ENCODE measurements at places on chromosomes 3 and 15.
A peak's percentile ranks its signal among the peaks of the same experiment; 100 is the strongest.

DNA sequence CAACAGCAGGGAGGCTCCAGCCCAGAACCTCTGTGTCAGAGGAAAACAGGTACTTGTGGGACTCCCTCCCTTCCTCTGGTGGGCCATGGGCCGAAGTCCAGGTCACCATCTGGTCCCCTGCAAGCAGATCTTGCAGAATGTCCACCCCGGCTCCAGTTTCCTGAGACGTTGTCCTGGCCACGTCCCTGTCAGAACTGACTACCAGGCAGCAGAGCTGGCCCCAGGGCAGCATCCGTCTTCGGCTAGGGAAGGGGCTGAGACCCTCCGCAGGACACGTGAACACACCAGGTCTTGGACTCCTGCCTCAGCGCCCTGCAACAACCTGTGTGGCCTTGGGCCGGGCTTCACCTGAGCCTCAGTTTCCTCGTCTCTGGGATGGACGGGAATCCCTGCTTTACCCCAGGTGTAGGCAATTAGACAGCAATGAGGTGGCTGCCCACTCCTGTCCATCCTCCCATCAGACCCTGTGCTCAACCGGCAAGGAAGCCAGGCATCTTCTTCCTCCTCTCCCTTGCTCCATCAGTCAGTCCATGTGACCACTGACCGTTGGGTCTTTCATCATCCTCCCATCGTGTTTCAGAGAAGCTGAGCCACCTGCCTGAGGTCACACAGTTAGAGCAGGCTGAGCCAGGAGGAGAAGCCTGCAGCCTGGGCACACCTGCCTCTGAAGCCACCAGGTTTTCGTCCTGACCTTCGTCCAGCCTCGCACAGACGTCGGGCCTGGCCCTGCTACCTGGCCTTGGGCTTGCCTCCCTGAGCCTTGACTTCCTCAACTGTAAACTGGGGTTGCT lies 8.9 kb upstream of the PRKCD start:
- no peak for DNase-seq

DNA sequence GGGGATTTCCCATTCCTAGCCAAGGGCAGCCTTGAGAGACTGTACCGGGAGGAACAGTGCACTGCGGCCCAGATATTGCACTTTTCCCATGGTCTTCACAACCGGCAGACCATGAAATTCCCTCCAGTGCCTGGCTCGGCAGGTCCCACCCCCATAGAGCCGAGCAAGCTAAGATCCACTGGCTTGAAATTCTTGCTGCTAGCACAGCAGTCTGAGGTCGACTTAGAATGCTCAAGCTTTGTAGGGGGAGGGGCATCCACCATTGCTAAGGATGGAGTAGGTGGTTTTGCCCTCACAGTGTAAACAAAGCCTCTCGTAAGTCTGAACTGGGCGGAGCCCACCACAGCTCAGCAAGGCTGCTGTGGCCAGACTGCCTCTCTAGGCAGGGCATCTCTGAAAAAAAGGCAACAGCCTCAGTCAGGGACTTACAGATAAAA lies 156.3 kb downstream of the FRMD5 start:
- DNase-seq = no peak

- no peak for DNase-seq
Measured at GRCh38 chr3:115359536-115359935, 212.4 kb upstream of the ZBTB20 start.

- DNase-seq = no peak
Measured at GRCh38 chr15:23447107-23447500, at the start of gene GOLGA6L2. Gene GOLGA6L2, minus strand, starts transcription at chr15:23447243. Its CDS starts 62 bp downstream, at chr15:23447181.

DNA sequence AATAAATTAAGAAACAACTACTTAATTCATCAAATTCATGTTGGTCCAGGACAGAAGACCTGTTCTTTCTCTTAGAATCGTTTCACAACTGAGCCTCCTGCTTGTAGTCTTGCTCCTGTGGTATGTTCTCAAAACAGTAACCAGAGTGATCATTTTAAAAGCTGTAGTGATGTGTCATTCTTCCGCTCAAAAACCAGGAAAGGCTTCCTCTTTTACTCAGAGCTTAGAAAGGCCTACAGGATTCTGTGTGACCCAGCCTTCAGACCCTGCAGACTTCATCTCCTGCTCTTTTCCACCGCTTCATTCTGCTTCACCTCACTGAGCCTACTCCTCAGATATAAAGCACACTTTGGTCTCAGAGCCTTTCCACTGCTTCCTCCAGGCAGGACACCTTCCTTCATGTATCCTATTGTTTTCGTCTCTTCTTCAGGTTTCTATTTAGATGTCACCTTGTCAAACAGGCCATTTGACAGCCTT lies 22.7 kb downstream of the ST6GAL1 start:
- no peak for DNase-seq

GRCh38 chr3:139328356-139328755 lies 15.5 kb upstream of the MRPS22 start:
- DNase-seq = no peak

- DNase-seq = peak; percentile 69
Measured at GRCh38 chr15:31338879-31339557, 12.4 kb downstream of the KLF13 start.

GRCh38 chr15:57391537-57391936 lies 15.2 kb downstream of the CGNL1 start:
- no peak for DNase-seq

DNA sequence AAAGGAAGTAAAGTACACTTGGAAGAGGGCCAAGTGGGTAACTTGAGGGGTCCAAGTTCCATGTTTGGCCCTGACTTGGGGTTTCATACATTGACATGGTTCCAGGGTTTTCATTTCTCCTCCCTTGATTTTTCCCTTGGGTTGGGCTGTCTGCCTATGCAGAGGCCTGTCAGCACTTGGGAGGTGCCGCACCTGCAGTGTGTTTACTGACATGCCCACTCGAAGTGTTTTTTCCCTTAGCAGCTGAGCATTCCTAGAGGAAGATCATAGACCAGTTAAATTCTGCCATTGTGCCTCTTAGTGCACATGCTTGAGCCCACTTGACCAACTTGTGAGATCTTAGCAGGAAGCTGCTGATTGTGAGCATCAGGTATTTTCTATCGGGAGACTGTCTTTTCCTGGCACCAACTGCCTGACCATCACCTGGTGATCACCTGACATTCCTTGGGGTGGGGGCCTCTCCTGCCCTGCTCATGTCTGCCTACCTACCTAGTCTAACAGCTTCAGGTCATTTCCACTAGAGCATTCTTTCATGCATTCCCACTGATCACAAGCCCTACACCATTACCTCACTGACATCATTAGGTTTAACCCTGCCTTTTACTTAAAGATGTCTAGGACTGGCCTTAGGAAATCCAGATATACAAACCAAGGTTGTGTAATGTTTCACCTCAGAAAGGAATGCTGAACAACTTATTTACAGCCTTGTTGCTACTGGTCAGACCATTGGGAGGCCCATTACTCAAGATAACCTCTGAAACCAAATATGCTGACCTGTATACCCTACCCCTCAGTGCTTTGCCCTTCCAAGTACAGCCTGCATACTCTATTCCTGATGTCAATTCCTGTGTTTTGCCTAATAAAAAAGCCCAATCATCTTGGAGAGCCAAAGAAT lies 68.3 kb downstream of the CD47 start:
- no peak for DNase-seq

DNA sequence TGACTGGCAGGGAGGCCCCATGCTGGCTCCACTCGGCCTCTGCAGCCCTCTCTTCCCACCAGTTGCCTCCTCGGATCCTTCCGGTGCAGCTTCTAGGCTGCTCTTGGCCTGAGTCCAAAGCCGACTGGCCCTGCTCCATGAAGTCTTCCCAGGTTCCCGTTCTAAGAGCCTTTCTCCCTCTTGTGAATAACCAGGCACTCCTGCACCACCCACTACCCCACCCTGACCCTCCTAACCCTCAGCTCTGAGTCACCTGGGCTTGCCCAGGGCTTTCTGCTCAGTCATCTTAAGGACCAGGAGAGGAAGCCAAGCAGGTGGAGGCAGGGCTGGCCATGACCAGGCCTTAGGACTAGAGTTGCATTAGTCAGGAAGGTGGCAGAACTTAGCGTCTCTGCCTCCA lies 28.1 kb upstream of the CNBP start:
- no peak for DNase-seq

GRCh38 chr15:99042892-99043291 lies 35.3 kb upstream of the PGPEP1L start:
- no peak for DNase-seq

- no peak for DNase-seq
Measured at GRCh38 chr3:160129459-160130061, 95.7 kb upstream of the C3orf80 start.

GRCh38 chr3:11367143-11367693 lies 95.0 kb downstream of the ATG7 start:
- no peak for DNase-seq

DNA sequence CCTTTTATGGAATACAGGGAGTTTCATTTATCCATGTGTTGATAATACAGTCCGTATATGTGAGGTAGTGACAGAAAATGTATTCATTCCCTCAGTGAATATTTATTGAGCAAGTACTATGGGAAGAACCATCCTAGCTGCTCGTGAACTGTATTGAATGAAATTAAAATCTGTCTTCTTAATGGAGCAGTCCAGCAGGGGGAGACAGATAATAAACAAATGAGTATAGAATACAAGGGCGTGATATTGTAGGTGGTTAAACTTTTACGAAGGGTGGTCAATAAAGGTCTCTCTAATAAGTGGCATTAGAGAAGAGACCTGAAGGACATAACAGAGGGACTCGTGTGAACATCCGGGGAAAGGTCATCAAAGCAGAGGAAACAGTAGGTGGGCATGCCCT lies 62.7 kb upstream of the OSTN start:
- no peak for DNase-seq

GRCh38 chr3:128753715-128754114 lies 27.7 kb downstream of the RAB7A start:
- no peak for DNase-seq

DNA sequence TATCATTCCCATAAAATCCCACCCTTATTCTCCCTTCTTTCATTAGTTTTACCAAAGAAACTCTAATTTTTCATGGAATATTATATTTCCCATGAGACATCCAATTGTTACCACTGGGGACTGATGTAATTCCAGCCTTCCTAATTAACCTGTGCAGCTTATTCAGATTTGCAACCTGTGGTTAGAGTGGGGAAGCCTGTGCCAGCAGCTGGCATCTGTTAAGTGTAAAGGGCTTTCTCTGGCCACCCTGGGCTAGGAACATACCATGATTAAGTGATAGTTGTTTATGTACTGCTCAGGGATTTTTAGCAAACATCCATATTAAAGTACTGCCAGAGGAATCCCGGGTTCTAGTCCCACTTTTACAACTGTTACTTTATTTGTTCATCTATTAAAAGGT lies 78.2 kb downstream of the TPRG1 start:
- no peak for DNase-seq

All from C1 segment of cervical spinal cord (tissue), 14 donors.